Stimulated activated CD8-positive, alpha-beta memory T cell treated with anti-CD3 and anti-CD28 coated beads, Interleukin-2, amount 100 ng/mL, for 48 hours (primary cell): ENCODE measurements at places on chromosomes 5 and 9.
A peak's percentile ranks its signal among the peaks of the same experiment; 100 is the strongest.

- DNase-seq, result no peak
Observed at GRCh38 chr5:131679911-131680310, 44.9 kb upstream of the RAPGEF6 start.

GRCh38 chr5:87054821-87055220 is 212.9 kb upstream of the RASA1 start:
- DNase-seq, result no peak

DNA sequence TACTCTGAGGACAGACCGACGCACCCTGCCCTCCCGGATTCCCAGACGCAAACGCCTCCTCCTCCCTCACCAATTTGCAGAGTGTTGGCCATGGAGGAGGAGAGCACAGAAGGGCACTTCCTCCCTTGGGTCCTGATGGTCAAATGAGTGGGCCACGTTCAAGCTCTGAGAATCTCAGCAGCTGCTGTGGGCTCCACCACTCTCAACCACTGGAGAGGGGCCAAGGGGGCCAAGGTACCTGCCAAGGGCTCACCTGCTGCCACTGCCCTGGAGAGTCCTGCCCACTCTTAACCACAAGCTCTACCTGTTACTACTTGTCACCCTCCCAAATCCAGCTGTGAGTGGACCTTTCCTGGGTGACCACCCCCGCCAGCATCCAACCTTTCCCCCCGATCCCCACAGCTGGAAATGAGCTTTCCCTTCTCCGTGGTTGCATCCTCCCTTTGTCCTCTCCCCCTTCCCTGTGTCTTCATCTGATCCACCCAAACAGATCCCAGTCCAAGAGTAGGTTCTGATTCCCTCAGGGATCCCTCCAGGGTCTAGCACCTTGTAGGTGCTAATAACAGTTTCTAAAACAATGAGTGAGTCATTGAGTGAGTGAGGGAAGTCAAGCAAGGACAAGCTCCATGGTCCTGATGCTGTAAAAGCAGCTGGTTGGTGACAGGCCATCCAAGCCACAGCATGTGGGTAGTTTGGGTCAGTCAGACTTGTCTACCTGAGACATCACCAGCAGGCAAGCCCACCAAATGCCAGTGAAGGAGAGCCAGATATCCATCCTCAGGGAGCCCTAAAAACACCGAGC is 69.7 kb downstream of the FAM114A2 start:
- DNase-seq, result no peak

GRCh38 chr5:178145965-178146820 is 7.5 kb downstream of the NHP2 start:
- DNase-seq, result peak; percentile 59

- no peak for DNase-seq
Observed at GRCh38 chr5:172559004-172559932, 81.8 kb upstream of the NEURL1B start.

- no peak for DNase-seq
Observed at GRCh38 chr5:109192027-109192426, 217.7 kb downstream of the PJA2 start.

- DNase-seq, result no peak
Observed at GRCh38 chr9:72477930-72478518, 43.4 kb upstream of the TMC1 start.

DNA sequence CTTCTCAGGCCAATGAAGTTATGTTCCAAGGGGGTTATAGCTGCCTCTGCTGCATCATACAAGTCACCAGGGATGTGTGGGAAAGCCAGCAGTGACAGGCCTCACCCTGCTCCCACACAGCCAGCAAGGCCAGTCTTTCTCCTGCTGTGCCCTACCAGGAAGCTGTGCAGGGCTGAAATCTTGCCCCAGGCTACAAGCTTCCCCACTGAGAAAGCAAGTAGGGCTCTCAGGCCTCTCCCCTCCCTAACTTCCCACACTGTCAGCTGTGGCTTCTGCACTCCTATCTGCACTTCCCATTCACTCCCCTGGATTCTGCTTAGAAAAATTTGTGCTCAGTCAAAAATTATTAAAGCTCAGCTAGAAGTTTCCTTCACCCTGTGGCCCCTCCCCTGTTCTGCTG is 611.2 kb upstream of the ZNF608 start:
- DNase-seq, result no peak

GRCh38 chr5:126927429-126927828 is 102.9 kb downstream of the MARCHF3 start:
- DNase-seq, result no peak

- no peak for DNase-seq
Observed at GRCh38 chr9:112997236-112997941, 14.6 kb downstream of the ZNF883 start.

DNA sequence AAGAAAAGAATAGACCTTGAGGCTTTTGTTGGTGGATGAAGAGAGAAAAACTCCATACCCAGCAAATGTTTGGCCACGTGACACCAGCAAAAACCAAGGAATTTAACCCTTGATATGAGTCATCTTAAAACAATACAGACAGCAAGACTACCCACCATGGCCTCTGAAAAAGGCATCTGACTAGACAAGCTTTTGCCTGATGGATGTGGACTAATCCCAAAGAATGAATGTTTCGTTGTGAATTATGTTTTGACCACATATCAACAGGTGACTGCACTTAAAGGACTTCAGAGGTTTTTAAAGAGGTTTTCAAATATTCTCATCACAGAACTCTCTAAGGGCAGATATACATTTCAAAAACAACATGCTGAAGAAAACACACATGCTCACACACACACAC is 33.0 kb upstream of the SLC1A3 start:
- no peak for DNase-seq

DNA sequence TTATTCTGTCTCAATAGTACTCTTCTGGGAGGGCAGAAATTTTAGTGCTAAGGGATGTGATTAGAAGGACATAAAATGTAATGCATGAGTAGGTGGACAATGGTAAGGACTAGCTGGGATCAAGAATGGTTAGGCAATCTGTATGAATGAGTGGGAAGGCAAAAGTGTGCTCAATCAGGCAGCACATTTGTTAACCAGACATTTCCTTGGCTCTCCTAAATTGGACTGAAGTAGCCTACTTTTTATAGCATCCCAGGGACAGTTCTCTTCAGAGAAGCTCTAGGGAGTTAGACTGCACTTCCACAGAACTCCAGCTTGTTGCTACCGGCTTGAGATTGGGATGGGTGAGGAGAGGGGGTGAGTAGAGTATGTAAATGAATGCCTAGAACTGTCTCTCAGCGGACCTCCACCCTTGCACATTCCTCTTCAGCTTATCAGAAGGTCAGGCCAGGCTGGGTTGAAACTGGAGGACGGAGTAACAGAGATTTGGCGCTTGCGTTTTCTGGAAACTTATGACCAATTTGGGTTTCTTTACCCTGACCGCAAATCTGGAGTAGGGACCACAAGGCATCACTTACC is 19.0 kb upstream of the ARL14EPL start:
- DNase-seq, result no peak

- no peak for DNase-seq
Observed at GRCh38 chr9:92986176-92987119, 39.1 kb downstream of the FGD3 start.

DNA sequence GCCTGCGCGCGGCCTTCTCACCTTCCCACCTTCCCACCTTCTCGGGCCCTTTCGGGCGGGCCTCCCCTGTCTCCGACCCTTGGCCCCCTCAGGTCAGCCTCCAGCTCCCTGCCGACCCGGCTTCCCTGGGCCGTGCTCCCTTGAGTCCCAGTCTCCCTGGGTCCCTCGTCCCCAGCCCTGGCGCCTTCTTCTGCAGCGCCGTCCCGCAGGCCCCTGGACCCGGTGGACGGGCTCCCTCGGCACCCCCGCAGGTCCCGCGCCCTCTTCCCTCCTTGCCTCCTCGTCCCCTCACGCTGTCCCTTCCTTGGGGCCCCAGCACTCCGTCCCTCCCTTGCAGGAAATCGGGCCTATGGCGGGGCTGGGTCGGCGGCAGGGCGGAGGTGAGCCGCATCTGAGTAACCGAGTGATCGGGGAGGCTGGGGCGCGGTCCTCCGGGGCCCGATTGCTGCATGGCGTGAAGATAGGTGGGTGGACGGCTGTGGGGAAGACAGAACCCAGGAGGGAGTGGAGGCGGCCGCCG is 7.6 kb downstream of the ARPC5L start:
- no peak for DNase-seq

DNA sequence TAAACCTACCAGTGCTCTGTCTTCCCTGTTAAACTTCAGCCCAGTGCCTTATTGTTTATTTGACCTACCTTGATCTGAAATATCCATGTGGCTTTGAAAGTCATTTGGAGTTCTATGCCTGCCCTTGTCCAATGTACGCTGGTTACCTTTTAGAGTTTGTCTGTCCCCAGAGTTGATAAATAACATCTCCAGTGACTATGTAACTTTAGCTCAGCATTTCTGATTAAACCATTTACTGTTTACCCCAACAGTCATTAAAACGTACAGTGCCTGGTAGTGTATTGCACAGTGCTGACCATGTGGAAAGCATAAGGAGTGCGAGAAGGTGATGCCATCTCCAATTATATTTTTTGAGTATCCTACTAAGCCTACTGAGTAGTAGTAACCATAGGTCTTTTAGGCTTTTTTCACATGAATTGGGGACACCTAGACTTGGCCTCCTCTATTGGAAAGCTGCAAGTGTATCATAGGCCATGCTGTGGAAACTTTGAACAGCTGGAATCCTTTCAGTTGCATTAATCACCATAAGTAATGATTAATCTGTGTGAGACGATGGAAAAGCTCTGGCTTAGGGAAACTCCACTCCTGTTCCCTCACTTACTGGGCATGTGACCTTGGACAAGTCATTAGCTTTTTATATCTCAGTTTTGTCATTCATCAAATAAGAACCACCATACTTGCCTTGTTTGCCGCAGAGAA is 93.5 kb downstream of the MAST4 start:
- DNase-seq, result no peak

DNA sequence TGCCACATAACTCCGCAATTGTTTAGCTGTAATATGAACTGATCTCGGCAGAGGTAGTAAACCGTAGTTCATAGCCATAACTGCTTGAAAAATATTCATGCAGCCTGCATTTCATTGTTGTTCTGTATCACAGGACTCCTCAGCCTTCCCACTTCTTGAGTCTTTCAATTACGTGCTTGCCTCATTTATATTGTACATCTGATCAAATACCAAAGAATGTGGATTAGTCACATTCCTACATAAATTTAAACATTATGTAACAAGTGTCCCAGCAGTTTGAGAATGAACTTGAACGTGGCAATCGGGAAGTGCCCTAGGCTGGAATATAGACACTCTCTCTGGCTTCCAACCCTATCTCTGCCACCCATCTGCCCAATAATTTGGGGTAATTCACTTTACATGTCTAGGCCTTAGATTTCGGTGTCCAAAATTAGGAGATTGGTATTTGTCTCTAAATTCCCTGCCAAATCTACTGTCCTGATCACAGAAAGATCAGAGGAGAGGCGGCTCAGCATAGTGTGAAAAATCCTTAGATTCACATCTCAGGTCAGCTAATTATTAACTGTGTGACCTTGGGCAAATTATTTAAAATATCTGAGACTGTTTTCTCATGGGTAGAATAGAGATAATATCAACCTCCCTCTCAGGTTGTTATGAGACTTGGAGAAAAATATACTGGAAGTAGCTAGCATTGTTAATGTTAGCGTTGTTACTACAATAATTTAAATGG is 215.1 kb upstream of the RFX3 start:
- no peak for DNase-seq

DNA sequence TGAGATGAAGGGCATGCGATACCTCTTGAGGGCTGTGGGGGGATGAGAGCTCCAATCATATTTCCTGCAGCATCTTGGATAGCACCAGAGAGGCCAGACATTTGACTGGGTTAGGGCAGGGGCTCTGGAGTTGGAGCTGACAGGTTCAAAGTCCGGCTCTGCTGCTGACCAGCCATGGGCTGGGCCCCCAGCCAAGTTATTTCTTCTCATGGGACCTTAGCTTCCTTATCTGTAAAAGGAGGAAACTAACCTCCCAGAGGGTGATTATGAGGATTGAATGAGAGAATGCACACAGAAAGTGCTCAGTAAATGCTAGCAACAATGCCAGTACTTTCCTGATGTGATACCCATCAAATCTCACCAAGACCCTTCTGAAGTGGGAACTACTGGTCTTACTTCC is 65.2 kb upstream of the SLC25A51 start:
- DNase-seq, result no peak

GRCh38 chr5:12272389-12272788 is 368.1 kb upstream of the CTNND2 start:
- no peak for DNase-seq

- no peak for DNase-seq
Observed at GRCh38 chr5:58902765-58903164, 319.9 kb downstream of the RAB3C start.

DNA sequence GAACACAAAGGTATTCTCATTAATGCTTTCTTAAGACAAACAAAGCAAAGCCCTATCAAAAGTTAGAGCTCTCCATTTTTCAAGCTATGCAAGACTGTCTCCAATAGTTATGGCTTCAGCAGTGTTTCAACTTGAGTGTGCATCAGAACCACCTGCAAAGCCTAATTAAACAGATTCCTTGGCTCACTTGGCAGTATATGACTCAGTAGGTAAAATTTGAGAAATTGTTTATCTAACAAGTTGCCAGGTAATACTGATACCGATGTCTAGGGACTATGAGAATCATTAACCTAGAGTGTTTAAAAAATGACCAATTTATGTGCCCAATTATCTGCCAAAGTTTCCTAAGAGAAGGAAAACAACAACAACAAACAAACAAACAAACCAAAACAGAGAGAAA is 60.3 kb upstream of the PARP8 start:
- no peak for DNase-seq

DNA sequence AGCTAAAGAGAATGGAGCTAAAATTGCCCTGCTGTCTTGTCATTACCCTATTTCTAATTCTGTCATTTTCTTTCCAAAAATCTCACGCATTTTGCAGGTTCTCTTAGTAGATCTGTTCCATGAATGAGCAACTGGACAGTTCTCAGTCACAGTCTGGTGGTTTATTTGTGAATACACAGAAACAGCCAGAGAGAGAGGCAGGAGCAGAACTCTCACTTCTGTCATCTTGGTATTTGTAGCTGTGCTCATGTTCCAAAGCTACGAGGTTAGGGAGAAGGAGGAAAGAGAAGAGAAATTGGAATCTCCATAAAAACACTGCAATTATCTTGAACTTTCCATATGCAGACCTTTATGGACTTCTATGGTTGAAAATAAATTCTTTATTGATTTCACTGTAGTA is 118.0 kb upstream of the OR13F1 start:
- DNase-seq, result no peak

- DNase-seq, result no peak
Observed at GRCh38 chr5:169229342-169229892, 71.5 kb downstream of the SLIT3 start.

DNA sequence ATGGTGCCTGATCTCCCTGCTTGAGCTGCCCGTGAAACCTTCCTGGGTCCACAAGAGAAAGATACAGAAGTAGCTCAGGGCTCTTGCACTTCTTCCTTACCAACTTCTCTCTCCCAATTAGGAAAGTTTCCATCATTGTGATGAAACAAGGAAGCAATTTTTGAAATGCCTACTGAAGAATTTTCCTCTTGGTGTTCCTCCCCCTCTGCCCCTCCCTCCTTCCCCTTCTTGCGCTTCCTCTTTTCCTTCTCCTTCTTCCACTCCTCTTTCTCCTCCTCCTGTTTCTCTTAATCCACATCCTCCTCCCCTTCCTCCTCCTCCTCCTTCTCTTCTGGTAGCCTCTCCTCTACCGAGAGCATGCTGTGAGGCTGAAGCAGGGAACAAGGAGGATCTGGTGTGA is 36.3 kb upstream of the OTULINL start:
- no peak for DNase-seq
